Epithelial cell of prostate (primary cell): ENCODE measurements at places on chromosomes 1 and 21.
A peak's percentile ranks its signal among the peaks of the same experiment; 100 is the strongest.

- no peak for DNase-seq
These were observed 205.3 kb downstream of the PBX1 start for GRCh38 chr1:164764333-164764732.

DNA sequence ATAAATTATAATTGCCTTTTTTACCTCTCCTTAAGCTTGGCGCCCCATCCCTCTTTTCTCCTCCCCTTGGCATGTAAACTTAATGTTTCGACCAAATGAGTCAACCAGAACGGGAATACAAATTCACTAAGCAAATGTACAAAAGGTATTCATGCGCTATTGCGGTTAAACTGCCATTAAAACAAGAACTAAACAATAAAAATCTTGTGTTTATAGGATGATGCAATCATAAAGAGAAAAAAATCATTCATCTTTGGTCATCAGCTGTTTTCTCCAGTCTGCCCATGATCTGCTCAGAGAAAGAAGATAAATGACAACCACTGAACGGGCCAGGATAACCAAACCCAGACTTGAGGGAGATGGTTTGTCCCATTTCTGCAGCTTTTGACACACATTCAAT, 534.2 kb upstream of the PLXNA2 start:
- DNase-seq: peak; percentile 50

GRCh38 chr1:150995896-150996295, 10.8 kb downstream of the MINDY1 start:
- DNase-seq: no peak

GRCh38 chr1:220943319-220943996, 64.2 kb downstream of the HLX start:
- DNase-seq: no peak

GRCh38 chr1:54084794-54085193, 31.4 kb downstream of the TCEANC2 start:
- DNase-seq: no peak

GRCh38 chr1:110420874-110421793, 13.6 kb upstream of the LAMTOR5 start:
- DNase-seq: peak; percentile 6

- DNase-seq: no peak
These were observed 881.4 kb upstream of the B3GALT2 start for GRCh38 chr1:194067772-194068171.
